Uterus (tissue), 4 donors: ENCODE measurements at places on chromosomes 13 and 19. TPM values are rescaled to one million over a fixed set of nuclear protein-coding genes. Genes with fewer than 3 reads are reported as not detected.

The ZNF470 gene
- total RNA-seq = 7.5 TPM

The ZNF69 gene
- 16.1 TPM for total RNA-seq

- H3K27ac ChIP-seq = no peak overlapping the region
- H3K36me3 ChIP-seq = no peaks in the 10 kb centered on the region
- H3K4me3 ChIP-seq = no peak overlapping the region
- DNase-seq = no peak
Measured at GRCh38 chr19:55598034-55598433, 1.3 kb downstream of the FIZ1 start.

- no peak overlapping the region for H3K4me3 ChIP-seq
- DNase-seq = no peak
- H3K4me1 ChIP-seq = peaks cover 4% of the 10 kb centered on the region
Measured at GRCh38 chr19:49336482-49337266, 1.5 kb downstream of the CD37 start.

- H3K27me3 ChIP-seq = no peaks in the 10 kb centered on the region
- H3K36me3 ChIP-seq = no peaks in the 10 kb centered on the region
- no peak for DNase-seq
Measured at GRCh38 chr13:64755961-64756360, 2474.2 kb downstream of the PCDH9 start.

- H3K27ac ChIP-seq = no peak overlapping the region
- H3K27me3 ChIP-seq = no peaks in the 10 kb centered on the region
- no peaks in the 10 kb centered on the region for H3K4me1 ChIP-seq
- no peaks in the 10 kb centered on the region for H3K36me3 ChIP-seq
Measured at GRCh38 chr13:90547272-90547790, 800.2 kb upstream of the MIR17HG start.

- H3K27ac ChIP-seq = no peak overlapping the region
- H3K4me3 ChIP-seq = no peak overlapping the region
- H3K36me3 ChIP-seq = no peaks in the 10 kb centered on the region
- DNase-seq = no peak
- H3K27me3 ChIP-seq = no peaks in the 10 kb centered on the region
- H3K4me1 ChIP-seq = no peaks in the 10 kb centered on the region
Measured at GRCh38 chr13:46041419-46041839, 11.1 kb downstream of the ZC3H13 start.
